Vagina (tissue), 2 donors: ENCODE measurements at places on chromosomes 3 and 15.

GRCh38 chr15:25062551-25063430 is 108.0 kb downstream of the SNRPN start:
- DNase-seq, result no peak

GRCh38 chr3:20186600-20187004 is 596 bp upstream of the SGO1 start:
- DNase-seq, result no peak

DNA sequence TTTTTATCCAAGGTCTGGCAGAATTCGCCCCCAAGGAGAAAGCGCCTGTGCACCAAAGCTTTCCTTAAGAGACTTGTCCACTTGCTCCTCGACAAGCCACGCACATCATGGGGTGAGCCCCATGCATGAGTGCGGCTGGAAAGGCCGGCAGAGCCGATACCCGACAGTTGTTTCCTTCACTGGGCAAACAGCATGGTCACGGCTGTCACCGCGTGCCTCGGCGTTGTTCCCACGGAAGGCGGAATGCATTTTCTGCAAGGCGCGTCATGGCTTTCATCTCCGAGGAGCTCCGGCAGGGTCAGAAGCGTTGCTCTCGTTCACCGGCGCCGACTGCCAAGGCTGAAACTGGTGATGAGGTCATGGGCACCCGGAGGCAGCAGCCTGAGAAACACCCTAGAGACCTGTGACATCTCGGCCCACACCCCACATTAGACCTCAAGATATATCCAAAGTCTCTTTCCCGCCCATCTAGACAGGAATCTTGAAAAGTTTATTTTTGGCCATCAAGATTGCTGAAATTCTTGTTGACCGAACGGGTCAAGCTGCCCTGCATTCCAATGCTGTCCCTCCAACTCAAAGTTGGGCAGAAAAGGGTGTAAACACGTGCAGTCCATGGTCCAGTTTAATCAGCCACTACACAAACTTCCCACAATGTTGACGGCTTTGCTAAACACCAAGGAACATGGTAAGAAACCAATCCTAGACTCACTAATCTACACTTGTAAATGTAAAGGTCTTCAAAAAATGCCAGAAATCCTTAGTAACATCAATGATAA is 604 bp upstream of the TJP1 start:
- no peak for DNase-seq

GRCh38 chr3:95886616-95887015 is 927.8 kb upstream of the EPHA6 start:
- no peak for DNase-seq

- DNase-seq, result no peak
Observed at GRCh38 chr3:137992592-137992991, 17.4 kb upstream of the CLDN18 start.

- no peak for DNase-seq
Observed at GRCh38 chr3:139157161-139157932, 112.7 kb upstream of the PRR23C start.

- no peak for DNase-seq
Observed at GRCh38 chr3:192953926-192954325, 36.3 kb upstream of the MB21D2 start.

GRCh38 chr3:23175341-23176083 is 27.6 kb upstream of the UBE2E2 start:
- DNase-seq, result no peak

GRCh38 chr3:110881069-110881468 is 190.5 kb upstream of the NECTIN3 start:
- no peak for DNase-seq

- DNase-seq, result no peak
Observed at GRCh38 chr3:189967254-189967865, 153.3 kb downstream of the P3H2 start.

DNA sequence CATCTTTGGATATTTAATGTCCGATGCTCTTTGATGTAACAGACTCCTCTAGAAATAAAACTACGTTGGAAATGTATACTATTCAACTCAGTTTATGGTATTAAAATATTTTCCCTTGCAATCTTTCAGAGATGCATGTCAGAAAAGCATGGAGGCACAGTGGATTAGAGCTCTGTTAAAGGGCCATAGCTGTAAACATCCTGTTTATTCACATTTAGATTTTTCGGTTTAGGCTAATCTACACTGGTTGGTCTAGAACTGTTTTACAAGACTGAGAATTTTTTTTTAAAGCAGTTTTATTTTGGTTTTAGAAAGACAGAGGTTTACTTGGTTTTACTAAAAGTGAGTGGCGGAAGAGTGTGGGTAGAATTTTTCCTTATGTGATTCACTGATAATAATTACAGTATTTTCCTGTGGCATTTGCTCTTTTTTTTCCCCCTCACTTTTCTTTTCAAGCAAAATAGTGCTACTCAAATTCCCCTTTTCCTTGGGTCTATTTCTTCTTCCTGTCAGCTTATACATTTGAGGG is 132.1 kb downstream of the IL1RAP start:
- no peak for DNase-seq

DNA sequence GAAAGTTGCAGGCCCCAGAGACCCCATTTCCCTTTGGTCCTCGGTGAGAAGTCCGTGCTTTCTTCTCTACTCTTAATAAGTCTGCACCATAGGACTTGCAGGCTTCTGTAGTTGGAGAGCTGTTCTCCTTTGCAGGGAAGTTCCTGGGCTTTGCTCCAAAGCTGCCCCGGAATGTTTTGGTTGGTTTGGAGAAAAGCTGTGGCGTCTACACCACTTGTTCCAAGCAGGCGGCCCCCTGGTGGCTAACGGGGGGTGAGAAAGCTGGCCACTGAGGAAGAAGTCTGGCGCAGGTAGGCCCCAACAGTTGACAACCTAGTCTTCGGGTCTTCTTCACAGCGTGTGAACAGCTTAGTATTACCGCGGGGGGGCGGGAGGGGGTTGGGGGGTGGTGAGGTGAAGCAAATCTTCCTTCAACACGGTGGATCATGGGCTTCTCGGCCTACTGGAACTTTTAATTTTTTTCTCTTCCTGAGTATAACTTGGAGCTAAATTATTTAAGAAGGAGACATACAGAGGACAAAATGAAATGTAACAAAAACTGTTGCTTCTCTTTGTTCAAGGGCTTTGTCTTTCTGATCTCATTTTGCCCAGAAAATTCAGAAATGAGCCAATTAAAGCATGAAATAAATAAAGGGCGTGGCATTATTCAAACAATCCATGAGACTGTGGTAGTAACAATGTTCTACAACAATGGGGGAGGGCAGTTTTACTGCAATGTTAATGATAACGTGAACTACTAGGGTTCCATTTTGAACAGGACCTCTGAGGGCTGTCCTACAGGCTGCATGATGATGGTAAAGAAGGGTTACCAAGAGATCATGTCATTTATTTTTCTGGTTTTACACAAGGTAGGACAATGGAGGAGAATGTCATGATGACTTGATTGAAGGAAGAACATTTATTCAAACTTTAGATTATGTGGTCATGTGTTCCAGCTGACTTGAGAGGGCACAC is 2.2 kb upstream of the THRB start:
- no peak for DNase-seq

GRCh38 chr15:80455668-80456442 is 51.7 kb downstream of the ARNT2 start:
- no peak for DNase-seq

DNA sequence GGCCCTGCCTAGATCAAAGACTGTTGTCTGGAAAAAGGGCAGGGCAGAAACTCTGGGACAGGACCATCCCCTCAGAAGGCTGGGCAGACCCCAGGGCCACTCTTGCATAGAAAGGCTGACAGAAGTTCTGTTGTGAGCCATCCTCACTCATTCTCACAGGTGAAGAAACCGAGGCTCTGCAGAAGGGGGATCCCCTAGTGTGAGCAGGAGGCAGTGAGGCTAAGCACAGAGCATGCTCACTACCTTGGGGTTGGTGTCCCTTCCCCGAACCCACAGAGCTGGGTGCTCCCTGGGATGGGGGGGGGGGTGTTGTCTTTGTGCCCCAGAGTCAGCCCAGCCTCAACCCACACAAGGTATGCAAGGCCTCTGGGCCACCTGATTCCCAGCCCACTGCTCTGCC is 50.9 kb upstream of the TMEM115 start:
- DNase-seq, result no peak

DNA sequence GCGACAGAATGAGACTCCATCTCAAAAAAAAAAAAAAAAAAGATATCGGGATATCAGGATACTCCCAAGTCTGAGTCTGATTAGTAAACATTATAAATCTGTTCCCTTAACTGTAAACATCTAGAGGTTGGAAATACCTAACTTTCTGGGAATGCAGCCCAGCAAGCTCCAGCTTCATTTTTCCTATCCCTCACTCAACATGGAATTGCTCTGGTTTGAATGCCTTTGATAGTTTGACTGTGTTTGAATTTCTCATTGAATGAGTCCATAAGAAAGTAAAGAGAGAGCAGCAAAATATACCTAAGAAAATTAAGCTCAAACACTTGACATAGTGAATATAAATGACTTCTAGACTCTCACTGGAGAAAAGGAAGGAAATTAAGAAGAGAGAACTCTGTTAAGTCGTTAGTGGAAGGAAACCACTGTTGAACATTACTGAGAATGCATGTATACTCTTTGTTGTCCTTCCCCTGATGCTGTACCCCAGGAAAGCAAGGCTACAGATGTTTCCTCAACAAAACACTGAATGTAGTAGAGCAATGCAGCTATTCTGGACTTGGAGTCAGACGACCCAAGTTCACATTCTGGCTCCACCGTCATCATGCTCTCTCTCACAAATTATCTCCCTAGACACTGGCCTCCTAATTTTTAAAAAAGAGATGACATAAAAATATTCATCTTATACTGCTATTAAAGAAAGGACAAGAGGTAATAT is 62.4 kb downstream of the CD200 start:
- no peak for DNase-seq

- no peak for DNase-seq
Observed at GRCh38 chr3:185813691-185814215, 11.1 kb downstream of the IGF2BP2 start.

GRCh38 chr3:194481103-194481502 is 5.7 kb downstream of the ATP13A3 start:
- no peak for DNase-seq

DNA sequence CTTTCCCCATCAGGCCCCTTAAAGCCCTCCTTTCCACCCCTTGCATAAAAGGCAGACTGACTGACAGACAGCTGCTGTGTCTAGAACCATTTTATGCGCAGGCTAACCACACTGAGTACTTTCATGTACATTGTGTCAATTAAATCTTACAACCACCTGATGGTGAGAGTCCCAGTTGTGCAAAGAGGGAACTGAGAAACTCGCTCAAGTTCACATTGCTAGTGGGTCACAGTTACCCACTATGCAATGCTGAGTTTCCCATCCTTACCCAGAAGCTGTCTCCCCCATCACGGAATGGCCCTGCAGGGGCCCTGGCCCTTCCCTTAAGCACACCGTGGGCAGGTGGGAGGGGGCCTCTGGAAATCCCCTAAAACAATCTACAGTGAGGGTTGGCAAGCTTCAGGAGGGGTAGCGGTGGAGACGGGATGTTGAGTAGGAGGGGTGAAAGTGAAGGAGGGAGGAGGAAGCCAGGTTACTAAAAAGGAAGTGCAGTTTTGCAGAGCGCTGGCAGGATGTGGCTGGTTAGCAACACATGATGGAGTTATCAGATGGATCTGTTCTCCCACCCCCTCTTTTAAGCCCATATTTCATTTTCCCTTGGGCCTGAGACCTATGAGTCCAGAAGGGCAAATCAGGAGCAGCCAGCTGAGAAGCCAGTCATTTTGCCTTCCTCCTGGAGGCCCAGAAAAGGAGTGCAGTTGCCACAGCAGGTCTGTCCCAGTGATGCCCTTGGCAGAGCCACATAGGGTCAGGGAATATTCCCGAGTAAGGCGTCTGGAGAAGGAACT is 30.0 kb downstream of the STARD5 start:
- no peak for DNase-seq
